ENCODE measurements at places on chromosomes 1 and 21.

- DNase-seq: no peak
These were observed 1.4 kb downstream of the NUCKS1 start for GRCh38 chr1:205748403-205749233.

DNA sequence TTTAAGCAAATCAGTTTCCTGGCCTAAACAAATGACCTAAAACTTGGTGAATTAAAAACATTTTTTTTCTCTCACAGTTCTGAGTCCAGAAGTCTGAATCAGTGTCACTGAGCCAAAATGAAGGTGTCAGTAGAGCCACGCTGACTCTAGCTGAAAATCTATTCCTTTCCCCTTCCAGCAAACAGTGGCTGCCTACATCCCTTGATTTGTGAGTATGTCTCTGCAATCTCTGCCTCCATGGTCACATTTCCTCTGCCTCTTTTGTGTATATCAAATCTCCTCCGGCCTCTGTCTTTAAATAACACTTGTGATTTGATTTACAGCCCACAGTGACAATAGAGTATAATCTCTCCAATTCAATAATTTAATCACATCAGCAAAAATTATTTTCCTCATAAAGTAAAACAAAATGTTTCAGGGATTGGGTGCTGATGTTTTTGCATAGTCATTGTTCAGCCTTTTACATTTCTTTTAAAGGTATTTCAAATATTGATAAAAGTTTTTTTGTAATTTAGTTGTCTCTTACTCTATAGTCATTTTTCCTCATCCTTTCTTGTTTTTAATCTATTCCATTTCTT lies 1715.4 kb downstream of the BRINP3 start:
- DNase-seq: no peak

- no peak for DNase-seq
These were observed 2.7 kb upstream of the PRDM16 start for GRCh38 chr1:3066250-3066711.

- DNase-seq: no peak
These were observed 12.0 kb downstream of the MIIP start for GRCh38 chr1:12031039-12031980.

DNA sequence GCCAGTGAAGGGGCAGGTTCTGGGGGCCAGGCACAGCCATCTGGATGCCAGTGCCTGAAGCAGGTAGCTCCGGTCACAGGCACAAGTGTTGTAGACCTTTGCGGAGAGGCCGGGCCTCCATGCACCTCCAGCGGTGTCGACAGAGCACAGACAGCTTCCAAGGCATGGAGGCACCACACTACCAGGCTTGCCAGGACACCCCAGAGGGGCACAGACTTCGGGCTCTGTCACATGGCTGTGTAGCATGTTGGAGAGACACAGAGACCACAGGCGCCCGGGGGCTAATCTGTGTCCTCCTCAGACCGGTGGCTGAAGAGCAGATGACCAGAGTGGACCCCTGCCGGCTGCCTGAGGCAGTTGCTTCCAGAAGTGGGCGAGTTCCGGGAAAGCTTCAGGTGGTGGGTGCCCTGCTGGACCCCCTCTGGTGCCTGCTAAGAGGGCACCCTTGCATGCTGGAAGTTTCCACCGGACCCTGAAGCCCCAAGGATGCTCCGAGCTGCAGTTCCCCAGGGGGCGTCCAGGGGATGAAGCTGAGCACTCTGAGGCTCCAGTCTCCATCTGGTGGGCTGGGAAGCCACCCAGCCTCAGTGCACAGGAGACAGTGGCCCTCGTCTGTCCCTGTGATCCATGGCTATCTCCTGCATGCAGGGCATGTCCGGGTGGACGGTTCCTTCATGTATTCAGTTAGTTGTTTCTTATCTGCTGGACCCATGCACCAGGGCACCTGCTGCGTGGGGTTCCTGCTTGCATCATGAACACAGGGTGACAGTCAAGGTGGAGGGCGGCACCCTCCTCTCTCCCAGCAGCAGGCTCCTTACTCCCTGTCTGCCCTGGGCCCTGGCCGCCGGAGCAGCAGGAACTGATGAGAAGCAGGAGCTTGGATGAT lies 82.4 kb downstream of the OBSCN start:
- DNase-seq: no peak

DNA sequence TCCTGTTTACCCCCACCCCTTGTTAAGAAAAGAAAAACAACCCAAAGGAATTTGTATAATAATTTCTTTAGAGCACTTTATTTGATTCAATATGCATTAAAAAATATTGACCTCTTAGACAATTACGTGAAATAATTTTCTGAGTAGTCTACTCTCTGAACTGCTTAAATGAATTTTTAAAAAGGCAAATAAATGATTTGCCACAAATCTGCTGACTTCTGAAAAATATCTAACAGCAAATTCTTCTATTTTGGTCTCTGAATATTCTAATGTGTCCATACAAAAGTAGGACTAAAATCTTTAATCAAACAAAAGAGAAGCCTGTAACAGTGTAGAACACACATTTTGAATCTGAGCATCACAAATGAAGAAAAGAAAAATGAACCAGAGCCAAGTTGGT lies 115.1 kb downstream of the TRIM33 start:
- DNase-seq: no peak

DNA sequence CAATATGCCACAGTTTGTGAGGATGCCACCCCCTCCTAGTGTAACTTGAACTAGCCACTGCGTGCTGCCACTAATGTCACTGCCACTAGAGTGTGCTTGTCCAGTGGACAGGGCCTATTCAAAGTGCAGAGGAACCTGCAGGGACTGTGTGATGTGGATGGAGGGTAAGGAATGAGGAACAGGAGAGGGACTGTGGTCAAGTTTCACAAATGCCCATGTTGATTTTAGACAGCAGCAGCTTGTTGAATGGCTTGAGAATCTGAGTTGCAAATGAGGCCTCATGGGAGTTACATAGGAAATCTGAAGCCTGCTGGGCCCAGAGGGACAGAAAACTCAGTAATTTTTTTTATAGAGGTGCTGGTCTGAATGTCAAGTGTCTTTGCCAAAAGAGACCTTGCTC lies 112.3 kb downstream of the HHAT start:
- DNase-seq: no peak

- DNase-seq: no peak
These were observed 120.5 kb downstream of the CAMTA1 start for GRCh38 chr1:6905790-6906189.

DNA sequence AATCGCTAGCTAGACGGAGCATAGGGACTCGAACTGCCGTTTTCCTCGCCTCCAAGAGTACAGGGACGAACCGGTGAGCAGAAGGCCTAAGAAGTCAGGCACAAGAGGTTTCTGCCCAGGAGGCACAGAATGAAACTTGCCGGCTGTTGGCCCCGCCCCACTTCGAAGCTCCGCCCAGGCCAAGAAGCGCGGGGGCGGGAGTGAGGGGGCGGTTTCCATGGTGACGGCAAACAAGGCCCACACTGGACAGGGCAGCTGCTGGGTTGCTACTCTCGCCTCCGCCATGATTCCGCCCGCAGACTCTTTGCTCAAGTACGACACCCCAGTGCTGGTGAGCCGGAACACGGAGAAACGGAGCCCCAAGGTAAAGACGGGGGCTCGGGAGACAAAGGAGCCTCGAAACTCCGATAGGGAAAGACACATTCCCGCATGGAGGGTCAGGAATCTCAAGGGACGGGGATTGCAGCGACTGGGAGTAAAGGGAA lies at the start of gene DNALI1:
TSS of gene DNALI1 (plus strand) at position 229 of the 485 bp plus-strand sequence. CDS start at position 284, 55 bp downstream.
- no peak for DNase-seq

- no peak for DNase-seq
These were observed 85.1 kb downstream of the ENAH start for GRCh38 chr1:225567789-225568188.

DNA sequence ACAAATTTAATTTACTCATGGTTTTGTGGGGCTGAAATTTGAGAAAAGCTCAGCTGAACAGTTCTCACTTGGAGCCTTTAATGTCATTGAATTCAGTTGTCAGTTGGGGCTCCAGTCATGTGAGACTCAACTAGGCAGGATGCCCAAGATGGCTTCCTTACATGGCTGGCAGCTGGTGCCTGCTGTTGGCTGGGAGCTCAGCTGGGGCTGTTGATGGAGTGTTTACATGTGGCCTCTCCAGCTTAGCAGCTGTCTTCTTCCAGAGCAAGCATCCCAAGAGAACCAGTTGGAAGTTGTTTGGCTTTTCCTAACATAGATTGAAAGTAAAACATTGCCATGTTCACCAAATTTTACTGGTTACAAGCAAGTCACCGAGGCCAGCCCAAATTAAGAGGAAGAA lies 81.8 kb upstream of the KCNA3 start:
- no peak for DNase-seq

- DNase-seq: no peak
These were observed 39.8 kb upstream of the C1orf105 start for GRCh38 chr1:172380441-172381244.

- no peak for DNase-seq
These were observed 14.3 kb downstream of the TRIM11 start for GRCh38 chr1:228392111-228392936.

DNA sequence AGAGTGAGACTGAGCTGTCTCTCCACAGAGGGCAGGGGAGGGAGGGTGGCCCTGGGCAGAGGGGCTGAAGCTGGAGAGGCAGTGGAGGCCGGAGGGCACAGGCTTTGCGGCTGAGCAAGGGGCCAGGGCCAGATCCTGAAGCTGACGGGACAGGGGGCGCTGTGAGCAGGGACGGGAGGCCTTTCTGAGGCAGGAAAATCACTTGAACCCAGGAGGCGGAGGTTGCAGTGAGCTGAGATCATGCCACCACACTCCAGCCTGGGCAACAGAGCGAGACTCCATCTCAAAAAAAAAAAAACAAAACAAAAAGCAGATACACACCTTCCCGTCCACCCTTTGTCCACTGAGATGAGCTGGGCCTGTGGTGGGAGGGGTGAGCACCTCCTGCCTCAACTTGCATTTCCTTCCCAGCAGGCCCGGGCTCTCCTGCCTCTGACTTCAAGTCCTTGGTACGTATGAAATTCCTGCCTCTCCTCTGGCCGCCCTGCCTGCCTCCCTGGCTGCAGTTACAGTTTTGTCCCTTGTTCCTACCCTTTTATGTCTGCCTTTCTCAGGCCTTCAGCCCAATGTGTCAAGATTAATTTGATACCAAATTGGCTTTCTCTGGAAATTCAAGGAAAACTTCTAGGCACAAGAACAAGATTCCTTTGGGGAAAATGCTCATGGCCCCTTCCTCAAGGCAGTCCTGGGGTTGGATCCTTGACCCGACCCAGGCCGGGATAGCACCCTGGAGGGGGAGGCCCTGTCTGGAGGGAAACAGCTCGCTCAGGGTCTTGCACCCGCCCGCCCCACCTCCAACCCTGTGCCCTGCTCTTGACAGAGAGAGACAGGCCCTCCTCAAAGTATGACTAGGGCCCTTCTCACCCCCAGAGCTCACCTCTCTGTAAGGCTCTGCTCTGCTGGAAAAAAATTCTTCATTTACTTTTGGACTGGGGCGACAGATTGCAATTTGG lies 11.2 kb upstream of the ADAMTSL4 start:
- no peak for DNase-seq

GRCh38 chr1:95504321-95504720 lies 270.3 kb downstream of the RWDD3 start:
- no peak for DNase-seq

GRCh38 chr1:12230549-12231275 lies 882 bp downstream of the VPS13D start:
- no peak for DNase-seq

GRCh38 chr1:57249511-57249910 lies 174.3 kb downstream of the DAB1 start:
- DNase-seq: no peak

DNA sequence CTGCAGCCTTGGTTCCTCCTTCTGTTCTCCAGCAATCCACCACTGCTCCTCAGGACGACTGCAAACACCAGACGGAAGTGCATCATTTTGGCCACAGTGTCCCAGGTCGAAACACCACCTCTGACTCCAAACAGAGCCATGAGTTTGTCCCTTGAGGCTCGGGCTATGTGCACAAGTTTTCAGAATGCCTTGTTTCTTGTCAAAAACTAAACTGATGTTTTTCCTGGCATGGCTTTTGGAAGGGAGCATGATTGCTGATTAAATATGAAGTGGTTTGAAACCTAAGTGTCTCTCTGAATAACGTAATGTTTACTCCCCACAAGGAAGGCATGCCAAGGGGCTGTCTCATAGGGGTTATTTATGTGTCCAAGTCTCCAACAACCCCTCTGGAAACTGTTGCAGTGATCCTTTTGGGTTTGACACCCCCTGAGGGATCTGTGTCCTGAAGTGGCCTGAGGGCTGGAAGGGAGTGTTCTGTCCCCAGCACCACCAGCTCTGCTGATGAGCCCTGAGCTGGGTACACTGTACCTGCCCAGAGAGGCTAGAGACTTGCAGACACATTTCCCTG lies 132.7 kb downstream of the PLPP3 start:
- DNase-seq: no peak

- DNase-seq: no peak
These were observed 27.9 kb downstream of the MORC3 start for GRCh38 chr21:36347962-36348328.

GRCh38 chr1:213934649-213935048 lies 53.1 kb upstream of the PROX1 start:
- DNase-seq: no peak

DNA sequence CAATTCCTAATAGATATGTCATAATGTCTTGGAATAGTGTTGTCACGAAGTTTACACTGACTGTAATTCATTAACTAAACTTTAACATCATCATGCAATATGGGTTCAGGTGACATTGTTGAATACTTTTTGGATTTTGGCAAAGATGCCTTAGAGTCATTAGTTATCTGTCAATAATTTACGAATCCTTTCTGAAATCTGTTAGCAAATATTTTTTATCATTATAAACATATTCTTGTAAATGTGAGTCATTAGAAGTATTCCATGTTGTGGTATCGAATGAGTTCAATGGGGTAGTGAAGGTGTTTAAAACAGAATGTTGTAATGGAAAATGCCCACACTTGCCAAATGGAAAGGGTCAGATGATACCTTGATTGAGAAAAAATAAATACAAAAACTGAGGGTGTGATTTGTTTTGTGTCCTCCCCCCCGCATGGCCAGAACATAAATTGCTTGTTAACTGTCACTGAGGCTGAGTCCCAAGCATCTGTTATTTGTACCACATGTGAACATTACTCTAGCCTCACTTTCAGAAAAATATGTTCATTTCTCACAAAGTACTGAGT lies 5.2 kb upstream of the NR5A2 start:
- DNase-seq: no peak

- DNase-seq: no peak
These were observed 56.3 kb upstream of the ECE1 start for GRCh38 chr1:21346365-21347071.

DNA sequence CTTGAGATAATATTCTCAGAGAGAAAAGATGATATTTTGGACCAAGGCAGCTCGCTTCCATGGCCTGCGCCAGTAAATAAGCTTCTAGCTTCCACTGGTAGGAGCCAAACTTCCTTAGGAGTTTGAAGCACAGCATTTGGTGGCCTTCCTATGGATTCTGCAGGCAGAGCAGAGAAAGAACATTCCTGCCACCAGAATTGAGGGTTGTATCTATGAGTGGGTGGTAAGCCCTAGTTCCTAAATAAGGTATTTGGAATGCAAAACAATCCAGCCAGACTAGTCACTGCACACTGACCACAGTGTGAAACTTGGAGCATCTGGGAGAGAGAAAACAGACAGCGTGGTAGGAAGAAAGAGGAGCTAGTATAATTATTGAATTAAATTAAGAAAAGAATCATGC lies 54.1 kb upstream of the BCAR3 start:
- DNase-seq: no peak

All from activated CD8-positive, alpha-beta memory T cell treated with anti-CD3 and anti-CD28 coated beads for 4 hours (primary cell).